ENCODE measurements at places on chromosomes 5 and 9. TPM values are rescaled to one million over a fixed set of nuclear protein-coding genes. Genes with fewer than 3 reads are reported as not detected.

Gene PCDHB13
- total RNA-seq: 1.1 TPM

Gene SPINK9
- not detected for total RNA-seq

Gene ZDHHC11B
- 0.26 TPM for total RNA-seq

Gene SGCD
- total RNA-seq: 16.9 TPM

Gene CCIN
- 0.50 TPM for total RNA-seq

Gene PKD2L2
- not detected for total RNA-seq

Gene CENPH
- total RNA-seq: 14.0 TPM

Gene FOXD4L3
- total RNA-seq: not detected

Gene HTR4
- 5.7 TPM for total RNA-seq

Gene NRG2
- total RNA-seq: 2.8 TPM

Gene PCDHB7
- 0.79 TPM for total RNA-seq

Gene FBXL7
- 2.2 TPM for total RNA-seq

Gene CBY3
- not detected for total RNA-seq

Gene CMBL
- 5.8 TPM for total RNA-seq

Gene CTXN3
- total RNA-seq: not detected

Gene WDR31
- total RNA-seq: 2.1 TPM

Gene FAM200C
- 3.0 TPM for total RNA-seq

Gene FOXD4L4
- total RNA-seq: 0.26 TPM

Gene MCTP1
- total RNA-seq: 4.4 TPM

Gene HMMR
- 35.1 TPM for total RNA-seq

Measured in aortic smooth muscle cell (primary cell).